ENCODE measurements at places on chromosomes 5 and 9.
A peak's percentile ranks its signal among the peaks of the same experiment; 100 is the strongest.

DNA sequence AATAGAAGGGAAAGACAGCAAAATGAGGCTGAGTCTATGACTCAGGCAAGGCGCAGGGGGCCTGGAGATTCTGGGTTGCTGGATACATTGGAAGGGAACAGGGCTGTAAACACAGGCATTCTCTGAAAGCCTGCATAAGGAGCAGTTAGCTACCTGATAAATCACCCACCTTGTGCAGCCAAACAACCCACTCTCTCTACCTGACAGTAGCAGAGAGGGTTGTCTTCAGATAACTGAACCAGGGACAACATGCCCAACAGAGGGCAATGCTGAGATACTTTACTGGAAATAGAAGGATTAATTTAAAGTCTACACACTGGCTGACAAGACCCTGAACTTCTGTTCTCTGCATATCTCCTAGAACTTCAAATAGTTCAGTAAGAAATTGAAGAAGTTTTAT lies 161.6 kb downstream of the KCTD16 start:
- DNase-seq = peak; percentile 5

DNA sequence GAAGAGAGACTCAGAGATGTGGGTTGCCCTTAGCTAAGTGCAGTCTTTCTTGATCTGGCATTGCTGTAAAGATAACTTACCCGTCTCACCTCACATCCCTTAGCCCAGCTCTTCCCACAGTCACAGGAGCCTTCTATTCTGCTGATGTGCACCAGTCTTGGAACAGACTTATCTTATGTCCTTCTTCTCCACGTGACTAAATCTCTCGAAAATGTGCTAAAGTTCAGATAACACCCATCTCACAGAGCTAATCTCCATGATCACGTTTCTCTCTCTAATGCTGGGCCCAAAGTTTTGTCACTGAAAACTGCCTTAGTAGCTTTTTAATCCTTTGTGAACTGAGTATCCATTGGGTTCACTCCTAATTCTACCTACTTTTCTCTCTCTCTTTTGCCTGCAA lies 16.7 kb downstream of the SLC36A1 start:
- no peak for DNase-seq

DNA sequence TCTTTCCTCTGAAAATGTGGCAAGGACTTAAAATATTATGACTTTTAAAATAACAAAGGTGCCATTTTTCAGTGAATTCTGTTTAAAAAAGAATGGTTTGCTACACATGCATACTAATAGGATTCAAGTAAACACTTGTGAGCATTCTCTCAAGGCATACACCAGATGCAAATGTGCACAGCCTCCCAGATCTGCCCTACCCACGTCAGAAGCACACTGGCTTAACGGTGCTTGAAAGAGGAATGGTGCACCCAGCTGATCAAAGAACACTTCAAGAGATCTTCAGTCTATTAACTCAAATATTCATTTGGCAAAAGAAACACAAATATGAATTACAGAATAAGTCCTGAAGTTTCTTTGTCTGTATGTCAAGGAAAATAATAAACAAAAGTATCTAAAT lies 15.8 kb downstream of the GABRB2 start:
- no peak for DNase-seq

- no peak for DNase-seq
Observed at GRCh38 chr9:114532561-114533237, 27.4 kb upstream of the WHRN start.

DNA sequence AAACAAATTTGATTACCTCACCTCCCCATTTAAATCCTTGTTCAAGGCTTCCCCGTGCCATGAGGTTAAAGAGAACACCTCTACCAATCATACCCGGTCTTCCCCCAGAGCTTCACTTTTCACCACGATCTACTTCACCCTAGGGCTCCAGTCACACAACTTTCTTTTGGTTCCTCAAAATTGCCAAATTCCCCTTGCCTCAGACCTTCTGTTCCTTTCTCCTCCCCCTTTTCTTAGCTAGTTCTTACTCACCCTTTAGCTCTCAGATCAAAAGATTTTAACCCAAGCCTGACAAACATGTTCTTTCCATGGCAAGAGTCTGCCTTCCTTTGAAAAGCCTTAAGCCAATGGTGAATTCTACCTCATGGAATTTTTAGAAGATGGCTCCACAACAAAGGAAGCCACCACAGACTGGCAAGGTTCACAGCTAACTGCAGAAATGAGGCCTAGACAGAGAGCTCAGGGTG lies 56.7 kb downstream of the MAPKAP1 start:
- DNase-seq = peak; percentile 66

GRCh38 chr9:130834371-130835336 lies at the start of gene ABL1:
TSS of gene ABL1 (plus strand) at chr9:130835254. CDS start at chr9:130835447, 193 bp downstream.
- peak; percentile 61 for DNase-seq

- DNase-seq = no peak
Observed at GRCh38 chr9:126915846-126916543, 1.4 kb downstream of the RALGPS1 start.

GRCh38 chr5:141260458-141261237 lies 15.5 kb downstream of the PCDHB15 start:
- DNase-seq = peak; percentile 7

DNA sequence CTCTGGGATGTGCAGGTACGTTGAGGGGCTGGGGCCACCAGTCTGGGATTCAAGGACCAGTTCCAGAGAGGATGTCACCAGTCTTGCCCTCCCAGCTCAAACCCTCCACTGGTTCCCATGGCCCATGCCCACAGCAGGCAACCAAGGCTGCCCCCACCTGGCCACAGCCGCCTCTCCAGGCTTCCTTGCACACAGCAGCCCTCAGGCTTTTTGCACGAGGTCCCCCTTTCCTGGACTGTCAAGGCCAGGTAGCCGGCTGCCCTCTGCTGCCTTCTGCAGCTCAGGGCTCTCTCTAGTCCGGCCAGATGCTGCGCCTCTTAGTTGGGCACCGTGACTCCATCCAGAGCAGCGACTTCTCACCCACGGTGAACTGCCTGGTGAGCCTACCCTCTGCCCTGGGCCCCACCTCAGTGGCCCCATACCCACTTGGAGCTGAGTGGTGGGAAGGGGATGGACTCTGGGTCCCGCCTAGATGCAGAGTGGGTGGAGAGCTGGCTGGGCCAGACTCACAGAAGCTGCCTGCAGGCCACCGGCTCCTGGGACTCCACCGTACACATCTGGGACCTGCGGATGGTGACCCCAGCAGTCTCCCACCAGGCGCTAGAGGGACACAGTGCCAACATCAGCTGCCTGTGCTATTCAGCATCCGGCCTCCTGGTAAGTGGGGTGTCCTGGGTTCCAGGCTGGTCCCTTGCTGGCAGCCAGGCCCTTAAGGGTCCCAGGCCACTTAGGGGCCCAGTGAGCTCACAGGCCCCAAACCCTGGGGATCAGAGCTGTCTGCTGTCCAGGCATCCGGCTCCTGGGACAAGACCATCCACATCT lies 2.9 kb downstream of the WDR38 start:
- DNase-seq = peak; percentile 49

DNA sequence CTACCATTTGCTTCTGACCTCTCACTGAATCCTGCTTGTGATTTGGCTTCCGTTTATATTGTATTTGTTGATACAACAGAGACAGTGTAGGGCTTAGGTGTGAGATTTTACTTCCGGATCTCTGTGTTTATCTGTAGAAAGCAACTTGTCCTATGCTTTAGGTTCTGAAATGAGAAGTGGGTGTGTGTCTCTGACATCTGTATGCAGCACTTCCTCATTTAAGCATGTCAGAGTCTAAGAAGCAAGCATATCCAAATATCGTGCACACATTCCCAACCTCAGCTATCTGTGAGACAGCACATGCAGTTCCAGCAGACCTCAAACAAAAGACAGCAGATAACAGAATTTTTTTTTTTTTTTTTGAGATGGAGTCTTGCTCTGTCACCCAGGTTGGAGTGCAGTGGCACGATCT lies 16.3 kb downstream of the KLF9 start:
- no peak for DNase-seq

DNA sequence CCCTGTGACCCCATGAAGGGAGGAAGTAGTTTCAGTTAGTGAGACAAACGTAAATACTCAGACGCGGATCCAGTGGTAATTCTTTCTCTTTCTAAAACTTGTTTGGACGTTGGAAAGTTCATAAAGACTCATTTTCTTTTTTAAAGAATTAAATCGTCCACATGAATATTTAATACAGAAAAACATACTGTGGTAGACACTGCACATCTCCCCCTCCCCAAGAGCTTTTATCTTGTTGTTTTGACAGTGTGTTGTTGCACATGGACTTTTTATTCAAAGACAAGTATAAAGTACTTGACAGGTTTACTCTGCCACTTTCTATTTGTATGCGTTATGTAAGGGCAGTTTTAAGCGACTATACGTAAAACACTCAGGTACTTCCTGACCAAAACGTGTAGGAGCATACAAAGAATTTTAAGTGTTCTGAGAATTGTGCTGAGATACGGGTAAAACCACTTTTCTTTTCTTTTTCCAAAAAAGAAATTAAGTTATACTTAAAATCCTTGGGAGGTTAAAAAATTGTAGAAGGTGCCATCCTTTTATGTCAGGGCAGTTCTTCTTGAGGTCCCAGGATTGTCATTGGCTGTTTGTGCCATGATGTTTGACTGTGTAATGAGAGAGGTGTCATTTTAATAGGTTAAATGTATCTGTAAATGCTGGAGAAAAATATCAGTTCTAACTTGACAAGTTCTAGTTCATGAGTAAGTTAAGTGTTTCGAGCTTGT lies 1.3 kb downstream of the NIPBL start:
- peak; percentile 55 for DNase-seq

DNA sequence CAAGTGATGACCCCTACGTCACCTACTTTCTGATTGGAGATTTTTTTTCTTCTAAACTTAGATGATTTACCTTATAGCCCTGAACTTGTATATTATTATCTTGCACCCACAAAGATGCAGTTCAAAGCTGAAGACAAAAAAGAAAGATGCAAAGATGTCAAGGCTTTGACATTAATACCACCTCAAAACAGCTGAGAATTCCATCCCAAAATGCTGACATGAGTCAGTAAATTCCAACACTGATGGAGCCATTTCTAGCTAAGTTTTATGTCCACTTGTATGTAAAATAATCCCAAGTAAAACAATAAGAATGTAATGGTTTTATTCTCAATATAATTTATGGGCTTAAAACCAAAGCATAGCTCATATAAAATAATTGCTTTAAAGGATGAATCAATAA lies 91.5 kb upstream of the CDH9 start:
- no peak for DNase-seq

GRCh38 chr9:103949096-103949495 lies 145.0 kb upstream of the SMC2 start:
- no peak for DNase-seq

DNA sequence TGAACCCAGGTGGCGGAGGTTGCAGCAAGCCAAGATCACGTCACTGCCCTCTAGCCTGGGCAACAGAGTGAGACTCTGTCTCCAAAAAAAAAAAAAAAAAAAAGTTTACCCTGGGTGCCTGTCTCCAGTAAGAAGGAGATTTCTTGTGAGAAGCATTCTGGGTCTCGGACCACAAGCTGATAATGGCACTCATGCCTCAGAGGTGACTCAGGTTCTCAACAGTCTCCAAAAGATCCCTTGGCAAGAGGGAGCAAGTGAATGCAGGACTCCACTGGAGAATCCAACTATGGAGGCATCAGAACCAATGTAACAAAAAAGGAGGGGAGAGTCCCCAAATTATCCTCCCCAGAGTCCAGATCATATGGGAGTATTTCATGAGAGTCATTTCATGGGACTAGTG lies 106.0 kb upstream of the LRRTM2 start:
- peak; percentile 7 for DNase-seq

- DNase-seq = no peak
Observed at GRCh38 chr5:181205761-181206649, 1.0 kb upstream of the TRIM7 start.

DNA sequence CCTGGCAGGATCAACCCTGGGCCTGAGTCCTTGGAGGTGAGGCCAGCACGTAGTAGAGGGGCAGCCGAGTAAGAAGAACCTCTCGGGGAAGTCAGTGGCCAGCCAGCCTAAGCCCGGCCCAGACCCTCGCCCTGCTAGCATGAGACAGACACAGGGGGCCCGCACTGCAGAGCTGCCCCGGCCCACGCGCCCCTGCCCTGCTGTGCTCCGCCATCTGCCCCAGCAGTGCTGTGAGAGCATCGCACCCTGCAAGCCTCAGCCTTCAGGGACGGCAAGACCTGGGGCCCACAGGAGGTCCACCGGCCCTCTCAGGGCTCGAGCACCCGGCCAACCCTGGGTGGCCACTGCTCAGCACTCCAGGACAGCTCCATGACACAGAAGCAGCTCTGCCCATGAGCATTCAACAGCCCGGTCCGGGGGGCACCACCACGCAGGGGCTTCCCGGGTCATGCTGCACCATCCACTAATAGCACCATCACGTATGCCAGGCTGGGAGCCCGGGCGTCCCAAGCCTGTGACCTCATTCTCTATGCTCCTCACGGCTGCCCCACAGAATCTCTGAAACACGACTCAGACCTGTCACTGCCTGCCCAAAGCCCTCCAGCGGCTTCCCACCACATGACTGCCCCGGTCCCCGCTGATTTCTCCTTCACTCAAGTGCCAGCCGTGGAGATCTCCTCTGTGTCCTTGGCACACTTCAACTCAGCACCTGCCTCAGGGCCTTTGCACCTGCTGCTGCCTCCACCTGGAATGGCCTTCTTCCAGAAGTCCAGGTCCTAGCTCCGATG lies 38.1 kb downstream of the ADAMTS2 start:
- DNase-seq = no peak

GRCh38 chr5:108312258-108312657 lies 69.6 kb downstream of the FBXL17 start:
- DNase-seq = no peak

DNA sequence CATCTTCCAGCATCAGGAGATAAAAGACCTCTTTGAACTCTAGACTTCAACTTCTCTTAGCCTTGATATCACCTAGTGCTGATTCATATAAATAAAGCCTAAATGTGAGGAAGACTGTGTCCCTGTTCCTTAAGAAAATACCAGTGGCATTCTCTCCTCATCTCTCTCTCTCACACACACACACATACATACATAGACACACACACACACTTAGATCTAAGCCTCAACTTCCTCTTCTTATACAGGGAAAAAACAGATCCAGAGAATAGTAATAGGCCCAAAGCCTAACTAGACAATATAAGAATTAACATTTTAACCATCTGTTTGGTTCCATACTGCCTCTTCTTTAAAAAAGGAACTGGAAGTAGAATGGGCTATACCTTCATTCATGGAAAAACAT lies 195.3 kb upstream of the NR4A3 start:
- no peak for DNase-seq

DNA sequence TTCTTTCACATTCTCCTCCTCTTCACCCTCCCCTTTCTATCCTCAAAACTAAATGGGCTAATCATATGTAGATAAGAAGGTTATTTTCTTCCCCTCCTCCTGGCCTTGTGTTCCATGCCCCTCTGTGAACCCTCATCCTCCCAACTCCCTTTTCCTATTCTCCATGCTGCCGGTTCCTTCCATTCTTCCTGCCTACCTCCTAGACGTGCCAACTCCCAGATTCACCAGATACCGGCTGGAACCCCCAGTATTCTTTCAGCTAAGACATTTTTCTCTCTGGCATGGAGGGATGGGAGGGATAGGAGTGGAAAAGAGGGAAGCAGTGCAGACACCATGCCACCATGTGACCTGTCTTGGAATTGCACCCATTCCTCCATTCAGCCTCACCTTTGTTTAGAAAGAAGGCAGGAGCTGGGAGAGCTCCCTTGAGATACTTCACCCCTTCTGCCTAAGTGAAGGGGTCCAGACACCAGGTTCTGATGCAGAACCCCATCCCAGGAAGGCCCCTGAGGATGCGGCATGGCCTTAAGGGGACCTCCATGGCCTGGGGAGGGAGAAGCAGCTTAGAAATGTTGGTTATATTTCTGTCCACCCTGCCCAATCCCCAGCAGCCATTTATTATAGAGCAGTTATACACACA lies 4.8 kb downstream of the DNAJB5 start:
- DNase-seq = peak; percentile 63
